ENCODE measurements at places on chromosomes 12 and 14. TPM values are rescaled to one million over a fixed set of nuclear protein-coding genes. Genes with fewer than 3 reads are reported as not detected.

Gene SEC23A
- total RNA-seq, result 176 TPM

Gene B4GALNT3
- 4.7 TPM for total RNA-seq

Gene LYZ
- total RNA-seq, result not detected

Gene PTHLH
- total RNA-seq, result 43.7 TPM

Gene TAS2R9
- total RNA-seq, result 0.14 TPM

Gene PPP1CC
- total RNA-seq, result 75.9 TPM

Gene PLEK2
- 27.8 TPM for total RNA-seq

Gene TBC1D30
- 1.9 TPM for total RNA-seq

Gene ITPR2
- 13.3 TPM for total RNA-seq

Gene TNFRSF1A
- 110 TPM for total RNA-seq

Gene GARIN6
- total RNA-seq, result not detected

Gene DBX2
- total RNA-seq, result not detected

Gene SSPN
- total RNA-seq, result 3.1 TPM

Gene CMKLR1
- total RNA-seq, result not detected

Gene CFAP251
- total RNA-seq, result 18.1 TPM

Gene TEX52
- total RNA-seq, result not detected

Gene GLT1D1
- total RNA-seq, result not detected

Measured in nasal cavity respiratory epithelium epithelial cell of viscerocranial mucosa (primary cell).